ENCODE measurements at places on chromosomes 3 and 15.

DNA sequence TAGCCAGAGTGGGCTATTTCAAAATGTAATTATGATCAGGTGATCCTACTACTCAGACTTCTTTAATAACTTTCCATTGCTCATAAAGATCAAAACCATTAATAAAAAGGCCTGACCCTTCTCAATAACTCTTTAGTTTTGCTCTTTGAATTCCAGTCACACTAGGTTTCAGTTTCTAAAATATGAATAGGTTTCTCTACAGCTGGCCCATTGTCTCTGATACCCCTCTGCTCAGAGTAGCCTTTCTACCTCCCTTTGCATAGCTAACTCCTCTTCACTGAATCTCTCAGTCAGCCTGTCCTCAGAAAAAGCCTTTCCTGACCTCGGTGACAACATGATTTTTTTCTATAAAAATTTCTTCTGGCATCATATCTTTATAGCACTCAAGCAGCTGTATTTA, 209.1 kb downstream of the UNC13C start:
- DNase-seq, result no peak

- DNase-seq, result no peak
These were observed 83.3 kb upstream of the TSC22D2 start for GRCh38 chr3:150324788-150325187.

- no peak for DNase-seq
These were observed 693.6 kb downstream of the CADM2 start for GRCh38 chr3:85652360-85652759.

DNA sequence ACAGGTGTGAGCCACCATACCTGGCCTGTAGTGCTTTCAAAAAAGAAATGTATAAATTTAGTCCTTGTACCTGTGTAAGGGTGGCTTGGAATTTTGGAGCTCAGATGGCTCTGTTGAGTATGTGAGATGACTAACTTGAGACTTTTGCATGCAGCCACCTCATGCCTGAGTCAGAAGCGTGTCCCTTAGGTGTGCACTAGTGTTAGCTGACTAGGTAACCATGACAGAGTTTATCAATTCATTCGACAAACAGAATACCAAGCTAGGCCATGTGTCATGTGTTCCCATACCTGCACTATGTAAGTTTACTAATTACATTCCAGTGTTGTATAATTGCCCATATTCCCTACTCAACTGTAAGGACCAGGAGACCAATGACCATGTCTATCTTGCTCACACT, 4.0 kb upstream of the ZNF639 start:
- no peak for DNase-seq

DNA sequence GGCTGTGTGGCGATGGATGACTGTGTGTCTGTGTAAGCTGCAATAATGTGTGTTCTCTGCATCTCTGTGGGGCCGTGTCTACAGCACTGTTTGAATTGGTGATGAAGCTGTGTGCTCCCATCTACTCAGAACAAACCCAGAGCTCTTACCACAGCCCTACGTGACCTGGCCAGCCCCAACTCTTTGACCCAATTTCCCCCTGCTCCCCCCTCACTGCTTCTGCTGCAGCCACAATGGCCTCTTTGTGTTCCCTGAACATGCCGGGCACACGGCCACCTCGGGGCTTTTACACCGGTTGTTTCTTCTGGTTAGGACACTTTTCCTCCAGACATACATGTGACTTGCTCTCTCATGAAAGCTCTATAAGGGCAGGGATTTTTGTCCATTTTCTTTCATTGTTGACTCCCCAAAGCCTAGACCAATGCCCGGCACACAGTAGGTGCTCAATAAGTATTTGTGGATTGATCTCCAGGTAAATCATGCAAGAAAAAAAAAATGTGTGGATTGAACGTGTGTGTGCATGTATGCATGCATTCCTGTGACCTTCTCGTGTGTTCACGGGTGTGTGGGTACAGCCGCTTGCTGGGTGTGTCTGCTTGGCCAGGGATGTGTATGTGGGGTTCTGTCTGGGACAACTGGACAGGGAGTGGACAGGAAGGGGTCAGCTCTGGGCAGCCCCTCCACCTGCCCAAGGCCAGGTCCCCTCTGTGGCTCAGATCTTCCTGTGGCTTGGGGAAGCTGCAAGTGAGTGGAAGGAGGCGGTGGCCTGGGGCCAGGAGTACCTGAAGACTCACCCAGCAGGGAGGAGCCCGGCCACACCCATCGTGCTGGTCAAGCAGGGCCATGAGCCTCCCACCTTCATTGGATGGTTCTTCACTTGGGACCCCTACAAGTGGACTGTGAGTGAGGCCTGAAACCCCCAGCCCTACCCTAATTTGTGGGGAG, 14.8 kb downstream of the VILL start:
- DNase-seq, result no peak

GRCh38 chr3:129650256-129650872, 43.9 kb upstream of the PLXND1 start:
- DNase-seq, result peak; percentile 34

DNA sequence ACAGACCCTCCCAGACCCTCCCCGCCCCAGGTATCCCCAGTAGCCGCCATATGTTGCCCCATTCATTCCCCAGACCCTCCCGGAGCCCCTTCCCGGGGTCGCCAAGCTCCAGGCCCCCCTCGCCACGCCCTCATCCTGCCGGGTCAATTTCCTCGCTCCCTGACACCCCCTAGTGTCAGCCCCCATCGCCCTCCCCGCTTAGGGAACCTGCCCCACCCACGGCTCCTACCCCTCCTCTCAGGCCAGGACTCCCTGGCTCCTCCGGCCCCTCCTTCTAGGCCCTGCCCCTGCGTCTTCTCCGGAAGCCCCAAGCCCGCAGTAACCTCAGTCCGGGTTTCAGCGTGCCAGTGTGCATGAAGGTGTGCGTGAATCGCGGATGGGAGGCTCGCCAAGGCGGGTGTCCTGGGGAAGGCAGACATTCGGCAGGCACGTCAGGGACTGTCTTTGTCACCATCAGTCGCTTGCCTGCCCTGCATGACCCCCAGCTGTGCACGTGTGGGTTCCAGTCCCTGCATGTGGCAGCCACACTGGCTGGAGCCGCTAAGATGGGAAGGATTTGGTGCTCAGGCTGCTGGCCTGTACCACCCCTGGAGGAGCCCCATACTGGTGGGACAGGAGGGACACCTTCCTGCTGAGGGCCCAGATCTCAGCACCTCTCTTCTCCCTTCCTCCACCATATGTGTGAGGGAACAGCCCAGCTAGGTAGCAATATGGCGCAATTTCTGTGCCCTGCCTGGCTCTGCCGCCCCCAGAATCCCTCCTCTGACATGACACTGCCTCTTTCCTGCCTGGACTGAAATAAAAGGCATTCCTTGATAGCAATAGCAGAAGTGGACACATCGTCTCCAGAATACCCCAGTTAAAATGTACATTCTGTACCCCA, 693 bp downstream of the DISP2 start:
- no peak for DNase-seq

GRCh38 chr3:150079029-150079739, 108.5 kb upstream of the PFN2 start:
- DNase-seq, result no peak

DNA sequence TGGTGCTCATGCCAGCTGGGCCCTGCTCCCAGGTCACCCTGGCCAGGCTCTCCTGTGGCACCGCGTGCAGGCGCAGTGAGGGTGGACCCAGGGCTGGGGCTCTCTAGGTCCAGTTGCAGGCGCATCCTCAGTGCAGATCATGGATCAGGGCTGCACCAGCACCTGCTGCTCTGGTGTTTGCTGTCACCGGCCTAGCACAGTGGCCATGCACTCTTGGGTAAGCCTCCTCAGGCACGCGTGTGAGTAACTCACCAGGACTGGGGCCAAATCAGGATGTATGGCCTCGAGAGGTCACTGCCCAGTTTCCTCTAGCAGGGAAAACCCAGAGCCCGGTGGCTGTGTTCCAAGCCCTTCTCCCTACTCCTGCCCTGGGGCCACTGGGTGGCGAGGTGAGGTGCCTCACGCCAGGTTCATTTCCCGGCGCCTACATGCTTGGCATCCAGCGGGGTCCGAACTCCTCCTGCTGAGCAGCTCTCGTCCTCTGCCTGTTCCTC, 45.5 kb upstream of the SLC41A3 start:
- DNase-seq, result no peak
